ENCODE measurements at places on chromosomes 2 and 18. TPM values are rescaled to one million over a fixed set of nuclear protein-coding genes. Genes with fewer than 3 reads are reported as not detected.
A peak's percentile ranks its signal among the peaks of the same experiment; 100 is the strongest.

The EN1 gene
- not detected for total RNA-seq

The HAT1 gene
- 28.6 TPM for total RNA-seq

The SNORC gene
- 3.1 TPM for total RNA-seq

DNA sequence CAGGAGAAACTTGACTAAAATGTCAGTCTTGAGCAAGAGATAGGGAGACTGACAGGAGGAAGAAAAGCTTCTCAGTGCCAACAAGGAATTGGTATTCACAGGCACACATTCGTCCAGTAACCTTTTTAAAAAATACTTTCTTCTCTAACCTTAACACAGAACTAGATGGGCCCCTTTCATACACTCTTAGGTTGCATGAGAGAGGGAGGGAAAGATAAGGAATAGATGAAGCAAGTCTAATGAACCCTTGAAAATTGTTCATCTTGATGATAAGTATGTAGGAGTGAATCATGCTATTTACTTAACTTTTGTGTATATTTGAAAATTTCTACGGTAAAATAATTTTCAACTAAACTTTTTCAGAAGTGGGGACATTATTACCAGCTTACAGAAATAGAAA lies 42.0 kb upstream of the CCDC88A start:
- no peak for DNase-seq
- no peak overlapping the region for H3K27ac ChIP-seq
- no peaks in the 10 kb centered on the region for H3K27me3 ChIP-seq
- H3K4me1 ChIP-seq: no peaks in the 10 kb centered on the region
- H3K4me3 ChIP-seq: no peak overlapping the region
- H3K36me3 ChIP-seq: no peaks in the 10 kb centered on the region

GRCh38 chr18:42611134-42611533 lies 504.4 kb downstream of the RIT2 start:
- DNase-seq: no peak
- no peak overlapping the region for H3K4me3 ChIP-seq
- H3K27ac ChIP-seq: no peak overlapping the region
- no peaks in the 10 kb centered on the region for H3K4me1 ChIP-seq

DNA sequence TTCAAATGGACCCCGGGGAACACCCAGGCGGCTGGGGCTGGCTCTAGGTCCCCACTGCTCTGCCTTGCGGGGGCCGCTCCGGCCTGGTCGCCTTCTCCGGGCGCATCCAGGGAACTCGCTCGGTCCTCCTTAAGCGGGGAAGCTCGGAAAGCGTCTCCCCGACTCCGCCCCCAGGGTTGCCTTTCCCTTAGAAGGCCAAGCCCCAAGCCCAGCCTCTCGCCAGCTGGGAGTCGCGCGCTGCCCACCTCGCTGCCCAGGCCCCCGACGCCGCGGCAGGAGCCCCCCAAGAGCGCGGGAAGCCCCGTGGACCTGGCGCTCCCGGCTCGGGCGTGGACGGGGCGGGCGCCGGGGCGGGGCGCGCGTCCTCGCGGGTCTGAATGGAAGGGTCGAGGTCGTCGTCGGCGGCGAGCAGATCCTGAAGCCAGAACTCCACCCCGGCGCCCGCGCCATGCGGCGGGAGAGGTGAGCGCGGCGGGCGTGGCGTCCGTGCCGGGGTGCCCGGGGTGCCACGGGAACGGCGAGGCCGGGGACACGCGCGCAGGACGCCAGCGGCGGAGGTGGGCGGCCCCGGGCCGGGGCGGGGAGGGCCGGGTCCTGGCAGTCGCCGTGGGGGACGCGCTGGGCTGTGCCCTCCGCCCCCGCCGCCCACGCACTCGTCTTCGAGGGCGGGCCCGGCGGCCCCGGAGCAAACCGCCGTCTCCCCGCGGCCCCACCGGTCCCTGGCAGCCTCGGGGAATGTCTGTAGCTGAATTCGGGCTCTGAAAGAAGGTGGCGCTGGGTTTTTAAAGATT lies at the start of gene BOK:
BOK (plus strand) TSS at position 214 of the 791 bp plus-strand sequence. CDS start 739 bp downstream, outside the sequence.
- peak within 1 kb of the TSS; percentile 33 for H3K27ac ChIP-seq
- H3K4me1 ChIP-seq: peaks cover 25% of the 10 kb centered on the region
- H3K36me3 ChIP-seq: no peaks in the 10 kb centered on the region
- DNase-seq: peak; percentile 74

DNA sequence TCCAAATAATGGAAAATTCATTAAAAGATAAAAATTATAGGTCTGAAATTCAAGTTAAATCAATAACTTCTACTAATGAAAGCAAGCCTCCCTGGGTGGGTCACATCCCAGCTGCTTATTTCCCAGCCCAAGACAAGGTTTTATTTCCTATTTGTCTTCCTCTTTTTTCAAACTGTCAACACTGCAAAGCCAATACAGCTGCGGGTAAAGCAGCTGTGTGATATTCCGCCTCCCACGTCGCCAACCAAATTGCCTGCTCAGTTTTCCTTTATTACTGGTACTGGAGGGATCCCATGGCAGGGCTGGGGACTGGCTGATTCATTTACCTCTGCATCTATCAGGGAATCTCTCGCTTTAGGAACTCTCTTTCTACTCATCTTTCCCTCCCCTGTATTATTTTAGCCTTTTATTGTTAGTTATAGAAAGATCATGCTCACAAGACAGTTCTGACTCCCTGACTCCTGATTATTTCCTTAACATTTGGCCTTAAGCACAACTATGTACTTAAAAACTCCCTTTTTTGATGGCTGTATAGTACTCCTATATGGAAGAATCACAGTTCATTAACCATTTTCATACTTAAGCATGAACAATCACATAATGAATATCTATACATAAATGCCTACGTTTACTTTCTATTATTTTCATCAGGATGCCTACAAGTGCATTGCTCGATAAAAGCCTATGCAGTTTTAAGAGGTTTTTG lies 253.1 kb downstream of the CDCA7 start:
- H3K4me3 ChIP-seq: no peak overlapping the region
- no peak for DNase-seq
- no peak overlapping the region for H3K27ac ChIP-seq
- H3K4me1 ChIP-seq: no peaks in the 10 kb centered on the region

DNA sequence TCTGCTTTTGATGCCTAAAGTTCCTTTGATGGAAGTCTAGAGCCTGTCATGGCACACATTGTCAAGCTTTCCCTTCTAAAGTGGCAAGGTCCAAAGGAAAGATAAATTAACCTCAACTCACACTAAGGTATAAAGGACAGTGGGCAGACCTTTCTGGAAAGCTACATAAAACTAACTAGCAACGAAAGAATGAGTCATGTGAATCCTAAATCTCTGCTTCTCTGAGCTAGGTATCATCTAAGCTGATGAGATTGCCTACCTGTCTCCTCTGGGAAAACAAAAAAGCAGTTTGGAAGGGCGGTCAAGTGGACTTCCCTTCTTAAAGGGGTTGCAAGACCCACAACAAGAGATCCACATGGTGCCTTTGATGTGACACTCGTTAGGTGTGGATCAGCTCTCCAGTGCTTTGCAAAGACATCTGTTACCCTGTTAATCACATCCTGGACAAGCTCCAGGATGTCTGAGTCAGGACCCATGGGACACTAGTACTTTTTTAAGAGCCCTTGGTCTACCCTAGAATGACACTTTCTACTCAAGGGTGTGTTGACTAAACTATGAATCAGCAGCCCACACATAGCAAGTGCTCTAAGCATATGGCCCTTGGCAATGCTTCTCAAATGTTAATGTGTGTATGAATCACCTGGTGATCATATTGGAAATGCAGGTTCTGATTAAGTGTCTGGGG lies 173.5 kb downstream of the ALK start:
- no peaks in the 10 kb centered on the region for H3K27me3 ChIP-seq
- peaks cover 22% of the 10 kb centered on the region for H3K4me1 ChIP-seq
- no peaks in the 10 kb centered on the region for H3K36me3 ChIP-seq
- DNase-seq: peak; percentile 99
- no peak overlapping the region for H3K4me3 ChIP-seq
- peak overlapping the region; percentile 56 for H3K27ac ChIP-seq

DNA sequence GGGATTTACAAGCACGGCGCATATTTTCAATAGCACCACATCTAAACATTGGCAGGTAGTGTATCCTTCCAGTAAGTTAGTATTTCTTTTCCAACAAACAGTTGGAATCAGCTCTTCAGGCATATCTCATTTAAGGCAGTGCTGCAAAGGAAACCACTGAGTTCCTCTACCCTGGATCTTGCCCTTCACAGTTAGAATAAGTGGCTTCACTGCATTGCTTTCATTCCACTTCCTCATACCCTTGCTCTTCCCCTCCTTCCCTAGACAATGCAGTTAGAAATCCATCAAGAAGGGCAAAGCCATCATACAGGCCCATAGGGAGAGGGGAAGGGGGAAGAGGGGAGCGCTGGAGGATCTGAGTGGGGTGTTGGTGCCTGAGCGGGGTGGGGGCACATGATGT lies 173.7 kb downstream of the FBXO15 start:
- DNase-seq: no peak
- no peak overlapping the region for H3K4me3 ChIP-seq
- H3K27me3 ChIP-seq: no peaks in the 10 kb centered on the region
- H3K27ac ChIP-seq: no peak overlapping the region
- H3K36me3 ChIP-seq: no peaks in the 10 kb centered on the region
- peaks cover 14% of the 10 kb centered on the region for H3K4me1 ChIP-seq
